Memory B cell (primary cell): ENCODE measurements at places on chromosomes 2 and 18.
A peak's percentile ranks its signal among the peaks of the same experiment; 100 is the strongest.

GRCh38 chr2:83595926-83596325 is 863.2 kb downstream of the SUCLG1 start:
- no peak for DNase-seq

- DNase-seq: no peak
Observed at GRCh38 chr2:240789501-240790369, 30.3 kb downstream of the KIF1A start.

DNA sequence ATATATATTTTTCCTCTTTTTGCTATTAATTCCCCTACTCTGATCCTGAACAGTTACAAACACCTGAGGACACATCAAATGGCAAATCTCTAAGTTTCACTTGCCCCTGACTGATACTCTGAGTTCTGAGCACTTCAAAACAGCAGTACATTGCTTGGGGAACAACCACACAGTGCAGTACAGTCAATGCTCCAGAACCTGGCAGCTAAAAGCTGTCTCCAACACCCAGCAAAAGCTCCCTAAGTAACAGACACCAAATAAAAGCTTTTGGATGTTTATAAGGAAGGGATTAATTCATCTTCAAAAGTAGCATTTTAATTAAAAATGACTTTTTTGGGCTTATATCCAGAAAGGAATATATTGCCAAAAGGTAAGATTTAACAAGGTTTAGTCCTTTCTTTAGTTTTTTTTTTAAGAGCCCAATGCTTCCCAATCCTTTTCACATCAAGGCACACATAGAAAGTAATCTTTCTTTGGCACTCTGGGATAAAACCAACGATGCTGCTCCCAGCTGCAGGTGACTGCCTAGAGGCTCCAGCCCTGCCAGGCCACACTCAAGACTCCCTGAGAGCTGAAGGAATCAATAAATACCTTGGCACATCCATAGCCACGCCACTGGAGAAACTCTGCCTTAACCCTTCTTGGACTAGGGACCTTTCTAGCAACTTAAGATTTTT is 164.9 kb upstream of the ZFP36L2 start:
- no peak for DNase-seq

DNA sequence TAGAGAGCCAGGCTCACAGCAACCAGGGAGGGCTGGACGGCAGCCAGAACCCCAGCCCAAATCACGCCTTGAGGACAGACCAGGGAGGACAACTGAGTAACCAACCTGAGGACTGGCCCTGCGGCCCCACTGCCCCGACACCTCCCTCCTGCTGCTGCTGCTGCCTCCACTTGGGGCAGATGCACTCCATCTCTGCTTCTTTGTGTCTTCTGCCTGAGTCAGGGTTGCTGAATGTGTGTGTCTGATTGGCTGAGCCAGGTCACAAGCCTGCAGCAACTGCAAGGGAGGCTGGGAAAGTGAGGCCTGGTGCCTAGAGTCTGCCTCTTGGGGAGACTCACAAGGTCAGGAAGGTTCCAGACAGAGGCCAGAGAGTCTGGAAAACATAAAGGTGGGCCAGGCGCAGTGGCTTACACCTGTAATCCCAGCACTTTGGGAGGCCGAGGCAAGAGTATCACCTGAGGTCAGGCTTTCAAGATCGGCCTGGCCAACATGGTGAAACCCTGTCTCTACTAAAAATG is 83.4 kb downstream of the ZFP36L2 start:
- DNase-seq: no peak

DNA sequence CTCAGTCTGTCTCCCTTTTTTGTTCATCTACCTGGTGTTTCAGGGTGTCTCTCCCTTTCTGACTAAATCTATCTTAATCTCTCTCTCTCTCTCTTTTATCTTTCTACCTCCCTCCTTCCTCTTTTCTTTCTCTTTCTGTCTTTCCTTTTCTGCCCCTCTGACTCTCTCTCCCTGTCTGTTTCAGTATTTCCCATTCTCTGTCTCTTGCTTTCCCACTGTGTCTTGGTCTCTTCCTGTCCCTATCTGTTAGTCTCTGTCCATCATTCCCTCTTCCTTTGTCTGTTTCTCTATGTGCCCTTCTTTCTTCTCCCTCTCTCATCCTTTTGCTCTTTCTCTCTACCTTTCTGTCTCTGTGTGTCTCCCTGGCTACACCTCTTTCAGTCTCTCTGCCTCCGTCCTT is 56.7 kb downstream of the R3HDM1 start:
- DNase-seq: no peak

- DNase-seq: no peak
Observed at GRCh38 chr2:168494190-168494711, 38.2 kb downstream of the CERS6 start.

DNA sequence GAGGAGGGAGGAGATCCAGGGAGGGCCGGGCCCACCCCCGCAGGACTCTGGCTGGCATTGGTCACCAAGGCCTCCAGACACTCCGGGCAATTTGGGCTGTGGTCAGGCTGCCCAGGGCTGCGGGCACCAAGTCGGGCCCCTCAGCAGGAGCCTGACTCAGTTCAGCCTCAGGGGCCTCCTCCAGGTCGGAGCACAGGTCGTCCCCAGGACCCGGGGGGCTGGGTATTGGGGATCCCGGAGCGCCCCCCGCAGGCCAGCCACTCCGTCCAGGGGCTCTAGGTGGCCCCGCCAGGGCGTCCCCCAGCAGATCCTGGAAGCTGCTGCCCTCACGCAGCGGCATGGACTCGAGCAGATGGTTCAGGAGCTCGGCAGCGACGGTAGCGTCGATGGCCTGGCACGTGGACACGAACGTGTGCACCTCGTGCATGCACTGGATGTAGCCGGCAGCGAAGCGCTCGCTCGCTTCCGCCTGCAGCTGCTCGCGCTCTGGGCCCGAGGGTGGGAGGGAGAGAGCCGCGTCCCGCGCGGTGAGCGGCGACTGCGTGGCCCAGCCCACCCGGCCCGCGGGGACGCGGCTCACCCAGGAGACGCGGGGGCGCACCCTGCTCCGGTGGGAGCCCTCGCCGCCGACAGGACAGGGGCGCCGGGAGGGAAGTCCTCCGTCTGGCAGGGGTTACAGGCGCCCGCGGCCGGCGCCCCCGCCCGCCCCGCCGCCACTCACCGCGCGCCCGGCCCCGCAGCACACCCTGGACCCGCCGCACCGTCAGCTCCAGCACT is 884 bp downstream of the HES6 start:
- DNase-seq: peak; percentile 50

- DNase-seq: no peak
Observed at GRCh38 chr2:174169372-174169771, 79.0 kb downstream of the OLA1 start.

DNA sequence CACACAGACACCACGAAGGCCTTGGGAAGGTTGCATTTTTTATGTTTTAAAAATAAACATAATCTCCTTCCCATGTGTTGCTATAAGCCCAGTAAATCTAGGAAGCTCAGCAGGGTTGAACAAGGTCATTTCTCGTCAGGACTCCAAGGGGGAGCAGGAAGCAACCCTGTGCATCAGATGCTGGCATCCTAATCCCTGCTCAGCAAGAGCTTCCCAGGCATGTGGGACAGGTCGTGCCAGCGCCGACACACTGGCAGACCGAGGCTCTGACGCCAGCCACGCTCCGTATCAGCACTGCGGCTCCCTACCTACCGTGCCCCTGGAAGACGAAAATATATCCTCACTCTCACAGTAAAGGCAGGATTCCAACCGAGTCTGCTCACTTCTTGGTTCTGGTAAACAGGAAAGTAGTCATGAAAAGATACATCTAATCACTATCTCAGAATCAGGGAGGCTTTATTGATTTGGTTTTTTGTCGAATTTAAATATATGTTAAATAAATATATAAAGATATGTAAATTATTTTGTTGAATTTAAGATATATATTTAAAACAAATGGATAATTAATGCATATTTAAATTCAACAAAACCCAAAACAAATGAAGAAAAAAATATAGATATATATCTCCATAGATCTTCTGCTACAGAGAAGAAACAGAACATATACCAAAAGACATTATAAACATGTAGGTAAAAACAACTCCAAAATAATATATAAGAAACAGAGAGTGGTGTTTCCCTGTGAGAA is 61.4 kb downstream of the TXNL1 start:
- DNase-seq: no peak

- DNase-seq: no peak
Observed at GRCh38 chr2:98839292-98839691, 96.7 kb downstream of the CRACDL start.

DNA sequence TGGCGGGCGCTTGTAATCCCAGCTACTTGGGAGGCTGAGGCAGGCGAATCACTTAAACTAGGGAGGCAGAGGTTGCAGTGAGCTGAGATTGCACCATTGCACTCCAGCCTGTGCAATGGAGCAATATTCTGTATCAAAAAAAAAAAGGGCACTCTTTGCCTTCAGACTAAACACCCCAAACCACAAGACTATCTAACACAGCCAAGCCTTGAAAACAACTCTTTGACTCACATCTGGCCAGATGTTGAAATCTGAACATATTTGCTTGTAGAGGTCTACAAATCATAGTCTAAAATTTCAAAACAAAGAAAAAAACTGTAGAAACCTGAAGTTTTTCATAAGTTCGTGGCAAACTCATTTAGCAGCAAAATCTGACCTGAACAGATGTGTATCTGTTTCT is 94.9 kb downstream of the FAM161A start:
- DNase-seq: no peak

DNA sequence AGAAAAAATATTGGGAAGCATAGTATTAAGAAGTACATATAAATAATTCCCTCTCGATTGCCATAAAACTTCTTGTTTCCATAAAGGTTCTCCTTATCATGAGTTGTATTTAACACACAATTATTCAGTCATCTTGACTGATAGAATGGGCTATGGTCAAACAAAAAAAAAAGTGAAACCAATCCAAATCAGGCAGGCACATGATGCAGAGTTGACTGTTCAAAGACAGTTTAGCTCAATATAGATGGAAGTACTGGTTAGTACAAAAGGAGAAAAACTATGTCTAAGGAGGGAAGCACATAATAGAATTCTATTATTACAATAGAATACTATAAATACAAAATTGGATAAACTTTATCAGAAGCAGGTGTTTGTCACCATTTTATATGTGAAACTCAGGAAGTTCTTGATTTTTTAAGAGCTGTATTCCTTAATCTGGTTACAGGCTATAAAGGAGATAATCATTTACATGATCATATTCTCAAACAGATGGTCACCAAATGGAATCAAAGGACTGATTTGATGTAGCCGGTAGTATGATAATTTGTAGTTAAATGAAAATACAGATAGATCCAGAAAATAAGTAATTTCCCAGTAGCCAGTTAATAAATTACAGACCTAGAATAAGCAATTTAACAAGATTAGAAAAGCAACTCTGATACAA is 18.2 kb upstream of the CALCRL start:
- DNase-seq: no peak

- no peak for DNase-seq
Observed at GRCh38 chr2:118836411-118836930, 11.0 kb downstream of the EN1 start.

DNA sequence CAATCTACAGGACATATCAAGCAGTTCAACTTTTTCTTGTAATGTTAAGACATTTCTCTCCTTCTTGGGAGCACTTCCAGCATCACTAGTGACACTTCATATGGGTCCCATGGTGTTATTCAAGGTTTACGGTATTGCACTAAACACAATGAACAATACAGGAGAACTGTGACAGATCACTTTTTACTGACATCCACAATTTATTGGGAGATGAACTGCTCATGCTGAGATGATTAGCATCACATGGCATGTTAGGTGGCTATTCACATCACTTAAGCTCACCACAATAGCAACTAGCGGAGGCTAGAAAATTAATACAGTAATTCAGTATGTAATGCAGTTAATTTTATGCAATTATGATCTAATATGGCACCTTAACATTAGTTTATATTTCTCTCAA is 264.4 kb downstream of the ERBB4 start:
- no peak for DNase-seq

DNA sequence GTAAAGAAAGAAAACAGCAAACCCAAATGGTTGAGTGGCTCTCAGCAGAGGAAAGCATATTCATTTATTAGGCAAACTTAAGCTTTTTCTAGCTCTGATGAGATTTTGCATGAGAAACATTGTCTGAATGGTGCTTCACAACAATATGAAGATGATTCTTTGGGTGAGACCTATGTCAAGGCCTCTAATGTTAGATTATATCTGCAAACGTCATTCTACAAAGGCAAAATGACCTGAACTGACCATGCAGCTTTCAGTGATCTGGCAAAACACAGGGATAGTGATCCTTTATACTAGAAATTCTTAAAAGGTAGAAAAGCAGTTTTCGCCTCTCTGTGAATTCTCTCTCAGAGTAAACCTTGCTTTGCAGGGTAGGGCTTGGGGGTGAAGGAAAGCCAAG is 11.7 kb downstream of the RHBDD1 start:
- DNase-seq: no peak

DNA sequence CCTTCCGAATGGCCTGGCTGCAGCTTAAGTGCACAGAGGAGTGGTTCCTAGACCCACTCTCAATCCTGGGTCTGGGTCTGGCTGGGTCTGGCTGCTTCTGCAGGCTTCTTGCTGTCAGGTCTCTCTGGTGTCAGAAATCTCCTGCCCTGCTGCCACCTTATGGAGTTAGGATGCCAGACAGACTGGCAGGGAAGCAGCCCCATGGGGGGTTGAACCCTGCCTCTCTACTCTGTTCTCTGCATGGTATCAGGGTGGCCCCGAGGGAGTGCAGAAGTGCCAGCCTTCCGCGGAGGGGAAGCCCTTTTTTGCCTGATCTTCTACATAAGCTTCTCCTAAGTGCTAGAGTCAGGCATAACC is 89.4 kb downstream of the ZCCHC2 start:
- DNase-seq: no peak

GRCh38 chr2:125857971-125858794 is 797.8 kb upstream of the GYPC start:
- DNase-seq: no peak

DNA sequence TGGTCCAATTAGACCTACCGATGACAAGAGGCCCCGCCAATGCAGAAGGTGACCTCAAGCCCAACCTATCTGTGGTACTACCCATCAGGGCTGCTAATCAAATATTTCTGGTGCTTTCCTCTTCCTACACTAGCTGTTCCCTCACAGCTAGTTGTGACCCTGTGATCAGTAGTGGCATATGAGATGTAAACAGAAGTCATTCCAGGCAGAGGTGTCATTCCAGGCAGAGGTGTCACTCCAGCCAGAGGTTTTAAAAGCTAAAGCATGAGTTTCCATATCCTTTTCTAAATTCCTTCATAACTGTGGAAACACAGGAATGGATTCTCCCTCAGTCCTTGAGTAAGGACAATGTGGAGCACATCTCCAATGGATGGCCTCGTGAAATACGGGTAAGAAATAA is 110.9 kb upstream of the DNAJC10 start:
- no peak for DNase-seq

DNA sequence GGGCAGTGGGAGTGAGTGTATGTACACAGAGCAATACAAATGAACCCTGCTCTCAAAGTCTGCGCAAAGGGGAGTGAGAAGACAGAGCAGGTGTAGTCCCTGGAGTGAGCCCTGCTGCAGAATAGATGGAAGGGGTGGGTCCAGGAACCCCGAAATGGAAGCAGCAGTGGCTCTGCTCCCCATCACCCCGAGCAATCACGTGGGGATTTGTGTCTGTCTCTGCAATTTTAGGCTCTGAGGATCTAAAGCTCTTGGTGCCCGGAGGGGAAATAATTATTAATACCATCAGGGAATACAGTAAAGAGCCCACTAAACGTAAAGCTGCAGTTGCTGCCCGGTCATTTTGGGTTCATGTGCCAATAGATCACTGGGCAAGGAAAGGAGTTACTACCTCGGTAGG is 118.3 kb downstream of the LPIN1 start:
- DNase-seq: no peak
